ENCODE measurements at places on chromosomes 5 and 9.

GRCh38 chr9:22117511-22118384 lies 108.6 kb upstream of the CDKN2B start:
- DNase-seq = peak; percentile 55

DNA sequence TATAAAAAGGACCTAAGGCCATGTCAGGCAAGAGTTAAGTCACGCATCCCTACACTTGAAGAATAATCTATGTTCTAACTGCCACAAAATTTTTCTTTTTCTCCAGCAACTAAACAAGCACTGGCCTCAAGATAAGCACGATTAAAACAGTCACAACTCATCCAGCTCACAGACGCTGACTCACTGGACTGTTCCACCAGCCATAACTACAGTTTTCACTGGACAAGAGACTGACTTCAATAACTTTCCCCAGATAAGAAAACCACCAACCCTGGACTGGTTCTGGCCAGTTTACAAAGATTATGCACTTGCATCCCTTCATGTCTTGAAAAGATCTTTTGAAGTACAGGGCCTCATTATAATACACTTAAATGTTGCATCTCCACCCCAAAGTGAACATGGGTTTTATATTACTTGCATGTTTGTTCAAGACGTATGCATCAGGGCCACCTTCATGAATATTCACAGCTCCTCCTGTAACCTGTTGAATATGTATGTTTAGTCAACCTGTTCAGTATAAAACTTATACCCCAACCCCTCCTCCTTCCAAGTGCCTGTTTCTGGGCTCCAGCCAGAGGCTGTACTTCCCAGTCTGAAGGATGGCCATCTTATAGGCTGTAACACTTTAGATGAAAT lies 129.3 kb upstream of the EPB41L4A start:
- DNase-seq = peak; percentile 43

DNA sequence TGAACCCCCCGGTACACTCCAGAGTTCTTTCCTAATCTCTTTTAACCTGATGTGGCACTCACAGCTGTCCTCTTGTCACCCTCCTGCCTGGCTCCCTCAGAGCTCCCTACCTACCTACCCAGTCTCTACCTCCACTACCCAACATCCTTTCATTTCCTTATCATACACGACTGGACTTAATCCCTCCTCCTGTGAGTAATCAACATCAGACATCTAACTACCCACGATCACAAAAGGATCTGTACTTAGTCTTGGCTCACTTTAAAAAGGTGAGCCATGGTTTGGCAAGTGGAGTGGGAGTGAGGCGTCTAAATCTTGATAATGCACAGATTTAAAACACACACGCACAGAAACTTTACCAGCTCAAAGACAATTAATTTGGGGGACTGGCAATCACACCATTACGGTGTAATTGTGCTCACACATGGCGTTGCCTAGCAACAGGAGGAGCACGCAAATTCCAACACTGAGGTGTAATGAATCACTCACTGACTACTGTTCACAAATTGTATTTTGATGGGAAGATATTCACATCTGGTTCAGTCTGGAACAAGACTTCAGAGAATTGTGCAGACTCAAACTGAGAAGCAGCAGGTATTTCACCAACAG lies 235.9 kb downstream of the EPB41L4A start:
- DNase-seq = no peak

DNA sequence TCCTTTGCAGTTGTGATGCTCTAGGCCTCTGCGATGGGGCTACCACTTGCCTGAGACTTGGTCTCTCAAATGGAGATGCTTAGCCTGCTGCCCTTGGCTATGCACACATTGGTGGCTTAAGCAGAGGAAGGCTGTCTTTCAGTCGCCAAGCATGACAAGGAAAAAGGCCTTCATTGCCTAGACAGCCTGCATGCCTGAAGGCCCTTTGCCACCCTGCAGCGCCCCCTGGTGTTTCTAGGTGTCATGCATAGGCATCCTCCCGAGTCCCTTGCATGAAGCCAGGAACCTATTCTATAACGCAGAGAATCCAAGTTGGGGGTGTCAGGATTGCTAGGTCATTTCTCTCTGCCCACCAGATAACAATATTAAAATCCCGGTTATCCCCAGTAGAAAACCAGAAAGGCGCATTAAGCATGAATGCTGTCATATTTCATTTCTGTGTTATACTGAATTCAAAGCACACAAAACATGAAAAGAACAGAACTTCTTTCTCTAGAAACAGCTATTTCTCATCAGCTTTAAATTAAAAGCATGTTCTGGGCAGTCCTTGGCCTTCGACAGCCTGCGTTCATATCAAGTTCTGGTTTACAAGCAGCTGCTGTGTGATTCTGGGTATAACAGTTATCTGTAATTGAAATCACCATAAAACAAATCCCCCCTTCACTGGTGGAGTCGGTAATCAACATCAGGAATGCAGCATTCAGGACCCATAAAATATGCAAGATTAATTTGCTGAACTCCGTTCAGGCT lies 59.7 kb upstream of the TRPC7 start:
- peak; percentile 61 for DNase-seq

- DNase-seq = no peak
Observed at GRCh38 chr5:68688547-68688946, 405.3 kb upstream of the SLC30A5 start.

DNA sequence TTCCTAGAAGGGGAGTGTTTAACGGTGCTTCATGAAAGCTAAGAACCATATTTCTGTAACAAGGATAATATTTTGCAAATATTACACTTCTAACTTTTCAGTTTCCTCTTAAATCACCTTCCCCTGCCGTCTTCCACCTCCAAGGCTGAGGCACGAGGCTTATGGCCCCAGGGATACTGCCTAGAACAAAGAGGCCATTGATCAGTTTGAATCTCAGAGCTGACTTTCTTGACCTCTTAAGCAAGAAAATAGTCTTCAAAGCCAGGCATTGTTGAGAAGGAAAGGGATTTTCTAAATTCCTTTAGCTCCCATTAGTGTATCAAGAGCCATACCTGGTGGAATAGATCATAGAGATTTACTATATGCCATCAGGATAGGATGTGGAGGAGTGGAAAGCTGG lies 566.2 kb downstream of the BNC2 start:
- no peak for DNase-seq

DNA sequence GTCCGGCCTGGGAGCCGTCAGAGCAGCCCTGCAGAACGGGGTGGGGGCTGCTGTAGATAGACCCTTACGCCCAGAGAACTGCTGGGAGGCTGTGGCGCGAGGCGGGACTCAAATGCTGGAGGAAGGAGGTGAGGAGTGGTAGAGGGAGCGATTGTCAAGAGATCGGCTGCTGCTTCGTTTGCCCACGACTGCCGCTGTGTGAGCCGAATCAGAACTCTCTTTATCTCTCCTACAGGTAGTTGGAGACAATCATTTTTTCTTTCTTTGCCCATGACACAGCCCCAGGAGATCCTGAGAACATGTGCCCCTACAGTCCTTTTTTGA lies 456 bp downstream of the ZNF79 start:
- DNase-seq = no peak

GRCh38 chr9:7813030-7813429 lies 13.5 kb upstream of the DMAC1 start:
- DNase-seq = no peak

DNA sequence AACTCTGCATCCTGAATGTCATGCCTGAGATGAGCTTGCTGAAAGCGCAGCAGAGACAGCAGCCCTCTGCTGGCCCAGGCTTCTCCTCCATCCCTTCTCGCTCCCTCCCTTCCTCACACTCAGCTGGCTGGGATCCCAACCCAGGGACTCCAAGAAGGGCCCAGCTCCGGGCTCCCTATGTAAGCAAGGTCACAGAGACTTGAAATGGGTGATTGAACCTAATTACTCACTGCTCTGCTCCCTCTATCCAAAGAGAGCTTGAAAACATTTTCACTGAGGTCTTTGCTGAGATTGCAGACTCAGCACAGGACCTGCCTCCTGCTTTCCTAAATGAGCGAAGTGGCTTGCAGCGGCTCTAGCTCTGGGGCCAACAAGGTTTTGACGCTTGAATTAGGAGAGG lies 42.8 kb downstream of the RAPGEF1 start:
- no peak for DNase-seq

GRCh38 chr9:128231638-128232527 lies 28.7 kb downstream of the DNM1 start:
- peak; percentile 40 for DNase-seq

DNA sequence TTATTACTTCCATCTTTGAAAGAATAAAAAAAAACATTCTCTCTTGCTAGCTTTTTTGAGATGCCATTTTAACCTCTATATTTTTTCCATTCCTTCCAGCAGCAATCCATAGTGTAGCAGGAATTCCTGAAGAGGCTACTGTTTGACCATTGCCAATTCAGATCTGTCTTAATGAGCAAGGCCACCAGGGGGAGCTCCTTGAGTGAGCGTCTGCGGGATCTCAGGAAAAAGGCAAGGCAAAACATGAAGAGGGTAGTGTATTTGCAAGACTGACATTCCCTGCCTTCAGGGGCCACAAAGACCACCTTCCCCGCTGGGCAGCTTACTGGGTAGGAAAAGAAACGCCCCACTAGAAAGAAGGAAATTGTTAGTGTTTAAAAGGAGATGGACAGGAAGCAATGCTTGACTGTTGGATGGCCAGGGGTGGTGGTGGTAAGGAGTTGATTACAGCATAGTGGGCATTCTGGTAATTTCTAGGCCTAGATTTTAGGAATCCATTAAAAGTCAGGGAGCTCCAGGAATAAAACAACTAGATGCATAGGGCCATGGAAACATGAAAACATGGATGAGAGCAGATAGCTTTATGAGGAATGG lies 206.6 kb upstream of the HAPLN1 start:
- peak; percentile 58 for DNase-seq

DNA sequence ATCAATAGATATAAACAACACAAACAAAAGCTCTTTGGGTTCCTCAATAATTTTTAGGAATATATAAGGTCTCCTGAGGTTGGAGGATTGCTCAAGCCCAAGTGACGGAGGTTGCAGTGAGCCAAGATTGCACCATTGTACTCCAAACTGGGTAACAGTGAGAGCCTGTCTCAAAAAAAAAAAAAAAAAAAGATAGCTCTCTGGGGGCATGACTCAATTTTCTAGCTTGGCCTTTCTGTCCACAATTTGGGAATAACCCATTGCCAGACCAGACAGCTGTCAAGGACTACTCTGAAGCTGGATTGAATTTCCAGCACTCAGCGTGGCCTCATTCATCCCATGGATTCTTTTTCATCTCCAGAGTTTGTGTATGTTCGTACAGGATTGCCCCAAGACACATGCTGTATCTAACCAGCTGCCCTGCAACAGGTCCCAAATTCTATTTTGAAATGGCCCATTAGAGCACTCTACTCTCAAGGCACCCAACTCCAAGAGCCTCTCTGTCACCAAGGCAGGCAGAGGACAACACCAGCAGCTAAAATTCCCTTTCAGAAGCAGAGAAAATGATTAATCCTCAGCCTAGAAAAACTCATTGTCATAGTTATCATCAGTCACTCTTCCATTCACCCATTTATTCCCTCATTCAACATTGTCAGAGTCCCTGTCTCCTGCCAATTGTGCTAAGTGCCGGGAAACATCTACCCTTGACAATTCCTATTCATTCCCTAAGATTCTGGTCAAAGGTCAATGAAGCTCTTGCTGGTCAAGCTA lies 8.7 kb downstream of the FAM193B start:
- DNase-seq = peak; percentile 95

- DNase-seq = no peak
Observed at GRCh38 chr5:2335733-2336515, 415.6 kb downstream of the IRX2 start.

DNA sequence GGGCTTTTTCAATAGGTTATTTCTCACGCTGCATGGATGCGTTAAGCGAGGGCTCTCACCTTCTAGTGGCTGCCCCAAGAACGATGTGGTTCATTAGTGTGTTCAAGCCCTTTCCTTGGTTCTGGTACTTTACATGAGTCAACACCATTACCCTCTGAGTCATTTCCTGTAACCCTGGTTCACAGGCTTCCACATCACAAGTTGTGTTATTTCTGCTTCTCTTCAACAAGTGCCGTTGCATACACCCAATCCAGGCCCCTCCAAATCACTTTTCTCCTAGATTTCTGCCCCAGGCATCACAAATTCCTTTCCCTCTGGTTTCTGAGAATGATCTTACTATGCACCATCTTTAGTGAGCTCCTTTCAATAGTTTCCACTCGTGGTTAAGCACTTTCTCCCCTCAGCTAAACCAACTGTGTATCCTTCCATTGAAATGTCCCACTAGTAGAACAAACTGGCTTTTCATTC lies 69.5 kb upstream of the RAD23B start:
- peak; percentile 89 for DNase-seq

GRCh38 chr5:99032234-99033013 lies 103.6 kb upstream of the CHD1 start:
- peak; percentile 78 for DNase-seq

GRCh38 chr5:175448276-175448675 lies 4.3 kb upstream of the DRD1 start:
- DNase-seq = no peak

- DNase-seq = peak; percentile 91
Observed at GRCh38 chr5:139262742-139263445, 30.6 kb upstream of the MATR3 start.

DNA sequence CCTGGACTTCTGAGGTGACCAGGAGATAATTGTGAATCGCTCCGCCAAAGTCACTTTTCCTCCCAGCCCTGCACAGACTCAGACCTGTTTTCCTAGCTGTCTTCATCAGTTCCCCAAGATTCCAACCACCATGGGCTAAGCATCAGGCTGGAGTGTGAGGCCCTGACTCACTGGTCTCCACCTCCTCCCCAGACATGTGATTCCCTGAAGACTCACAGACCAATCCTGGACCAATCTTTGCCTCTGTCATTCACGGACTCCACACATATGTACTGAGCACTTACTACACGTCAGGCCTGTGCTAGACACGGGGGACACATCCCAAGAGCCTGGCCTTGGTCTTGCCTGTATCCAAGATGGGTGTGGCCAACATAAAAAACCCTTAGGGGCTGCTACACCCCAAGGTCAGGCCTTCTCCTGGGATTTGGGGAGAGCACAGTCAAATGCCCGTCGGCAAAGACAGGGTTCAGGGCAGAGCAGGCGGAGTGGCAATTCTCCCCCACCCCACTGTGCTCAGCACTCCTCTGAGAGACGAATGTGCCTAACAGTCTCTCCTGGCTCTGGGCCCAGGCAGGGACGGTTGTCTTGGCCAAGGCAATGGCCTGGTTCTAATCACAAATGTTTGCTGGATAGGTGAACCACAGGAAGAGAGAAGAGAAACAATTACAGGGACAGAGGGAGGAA lies 11.9 kb downstream of the EEIG1 start:
- peak; percentile 92 for DNase-seq

- DNase-seq = peak; percentile 54
Observed at GRCh38 chr5:61330341-61330844, 1.7 kb upstream of the ZSWIM6 start.

GRCh38 chr9:104838958-104839357 lies 75.0 kb downstream of the NIPSNAP3B start:
- DNase-seq = no peak

- DNase-seq = no peak
Observed at GRCh38 chr9:13791816-13792215, 512.3 kb upstream of the MPDZ start.

GRCh38 chr9:108860354-108860753 lies 1.7 kb upstream of the ACTL7A start:
- no peak for DNase-seq

DNA sequence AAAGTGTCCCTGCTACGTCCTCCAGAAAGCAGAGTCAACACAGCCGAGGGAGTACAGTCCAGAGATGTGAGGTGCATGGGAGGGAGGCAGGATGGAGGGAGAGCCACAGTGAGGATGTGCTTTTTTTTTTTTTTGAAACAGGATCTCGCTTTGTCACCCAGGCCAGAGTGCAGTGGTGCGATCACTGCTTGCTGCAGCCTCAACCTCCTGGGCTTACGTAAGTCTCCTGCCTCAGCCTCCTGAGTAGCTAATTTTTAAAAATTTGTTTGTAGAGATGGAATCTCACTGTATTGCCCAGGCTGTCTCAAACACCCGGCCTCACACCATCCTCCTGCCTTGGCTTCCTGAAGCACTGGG lies 33.2 kb upstream of the ALDH1B1 start:
- DNase-seq = no peak

Data from AG10803 (cell line).